ENCODE measurements at places on chromosomes 6 and 20. TPM values are rescaled to one million over a fixed set of nuclear protein-coding genes. Genes with fewer than 3 reads are reported as not detected.
A peak's percentile ranks its signal among the peaks of the same experiment; 100 is the strongest.

- no peak for DNase-seq
These were observed 150.3 kb upstream of the PREP start for GRCh38 chr6:105553171-105553570.

DNA sequence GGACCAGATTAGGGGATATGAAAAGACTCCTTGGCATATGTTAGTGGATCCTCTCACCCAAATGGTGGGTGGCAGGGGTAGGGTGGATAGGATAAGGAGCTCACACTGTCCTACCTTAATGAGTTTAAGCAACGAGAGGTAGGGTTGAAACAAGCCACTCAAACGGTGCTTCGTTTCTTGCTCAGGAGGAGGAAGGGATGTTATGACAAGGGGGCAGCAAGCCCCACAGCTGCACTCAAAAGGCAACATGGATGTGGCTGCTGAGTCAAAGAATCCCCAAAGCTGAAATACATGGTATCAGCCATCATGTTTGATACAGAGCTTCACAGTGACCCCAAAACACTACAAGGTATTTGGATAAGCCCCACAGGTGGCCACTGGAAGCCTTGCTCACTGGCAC lies 8.4 kb upstream of the IDH3B start:
- DNase-seq, result no peak

The ID1 gene
- 23.3 TPM for total RNA-seq

- DNase-seq, result no peak
These were observed 41.9 kb upstream of the MDGA1 start for GRCh38 chr6:37739618-37740017.

DNA sequence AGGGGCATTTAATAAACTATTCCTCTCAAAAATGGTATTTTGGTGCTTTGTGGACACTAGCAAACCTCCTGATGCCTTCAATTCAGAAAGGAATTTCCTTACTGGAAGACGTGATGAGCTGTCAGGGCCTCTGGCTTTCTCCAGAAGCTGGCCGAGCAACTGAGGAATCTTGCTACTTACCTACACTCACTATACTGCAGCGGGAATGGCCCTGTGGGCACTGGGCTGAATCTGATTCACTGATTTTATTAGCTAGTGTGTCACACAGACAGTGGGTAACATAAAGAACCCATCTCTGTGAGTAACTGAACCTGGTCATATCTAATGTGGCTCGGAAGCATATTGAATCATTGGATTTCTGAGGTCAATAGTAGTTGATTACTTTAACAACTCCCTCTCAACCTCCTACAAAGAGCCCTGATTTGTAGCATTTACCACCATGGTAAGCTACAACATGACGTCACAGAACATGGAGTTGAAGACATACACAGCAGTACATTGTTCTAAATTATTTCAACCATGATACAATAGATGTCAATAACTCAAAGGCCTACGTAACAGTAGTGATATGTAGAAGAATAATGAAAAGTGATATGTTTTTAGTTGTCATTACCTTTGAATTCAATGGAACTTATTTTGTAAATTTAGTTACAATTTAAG lies 232.1 kb downstream of the SYNE1 start:
- no peak for DNase-seq

- no peak for DNase-seq
These were observed 461.0 kb upstream of the JARID2 start for GRCh38 chr6:14784596-14785492.

The TUBB2A gene
- 127 TPM for total RNA-seq

- DNase-seq, result peak; percentile 27
These were observed 1.1 kb downstream of the SYNJ2 start for GRCh38 chr6:157982563-157983405.

GRCh38 chr6:99473730-99474129 lies 41.5 kb downstream of the USP45 start:
- DNase-seq, result no peak

The PEX7 gene
- 9.6 TPM for total RNA-seq

- no peak for DNase-seq
These were observed 2.1 kb downstream of the DNMT3B start for GRCh38 chr20:32764005-32764960.

- DNase-seq, result no peak
These were observed 45.1 kb upstream of the FRMD1 start for GRCh38 chr6:168124158-168124557.

DNA sequence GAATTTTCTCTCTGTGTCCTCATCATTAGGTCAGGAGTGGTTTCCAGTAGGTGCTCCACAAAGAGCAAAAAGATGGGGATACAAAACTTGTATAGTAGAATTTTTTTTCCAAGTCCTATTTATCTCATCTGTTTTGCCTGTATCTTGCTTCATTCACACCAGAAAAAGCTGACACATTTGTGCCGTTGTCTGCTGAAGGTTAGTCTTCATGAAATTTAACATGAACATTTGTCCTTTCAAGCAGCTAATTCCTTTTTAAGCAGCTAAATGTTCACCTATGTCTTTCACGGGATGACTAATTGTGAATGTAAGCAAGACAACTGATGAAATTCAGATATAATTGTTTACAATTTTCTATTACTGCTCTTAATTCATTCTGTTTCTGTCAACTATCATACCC lies 83.8 kb downstream of the ATXN1 start:
- no peak for DNase-seq

DNA sequence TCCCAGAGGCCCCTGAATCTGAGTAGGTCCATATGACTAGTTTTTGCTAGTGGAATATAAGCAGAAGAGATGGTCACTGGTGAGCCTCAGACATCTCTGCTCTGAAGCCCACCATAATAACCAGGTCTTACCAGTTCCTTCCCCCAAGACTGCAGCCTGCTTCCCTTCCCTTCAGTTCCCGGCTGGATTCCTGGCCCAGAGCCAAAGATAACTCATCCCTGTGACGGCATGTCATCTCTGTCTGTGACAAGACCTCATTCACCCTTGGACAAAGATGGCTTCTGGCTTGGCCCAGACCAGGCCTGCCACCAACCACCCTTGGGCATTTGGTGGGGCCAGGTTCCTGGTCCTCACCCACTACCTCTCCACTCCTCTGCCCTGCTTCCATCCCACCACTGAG lies 145.5 kb upstream of the TOP1 start:
- DNase-seq, result peak; percentile 18

- DNase-seq, result no peak
These were observed at the start of gene APOM for GRCh38 chr6:31655349-31656237. TSS of gene APOM (plus strand) at chr6:31655894. CDS start at chr6:31655967, 73 bp downstream.

- no peak for DNase-seq
These were observed 8.4 kb upstream of the E2F1 start for GRCh38 chr20:33694639-33695012.

DNA sequence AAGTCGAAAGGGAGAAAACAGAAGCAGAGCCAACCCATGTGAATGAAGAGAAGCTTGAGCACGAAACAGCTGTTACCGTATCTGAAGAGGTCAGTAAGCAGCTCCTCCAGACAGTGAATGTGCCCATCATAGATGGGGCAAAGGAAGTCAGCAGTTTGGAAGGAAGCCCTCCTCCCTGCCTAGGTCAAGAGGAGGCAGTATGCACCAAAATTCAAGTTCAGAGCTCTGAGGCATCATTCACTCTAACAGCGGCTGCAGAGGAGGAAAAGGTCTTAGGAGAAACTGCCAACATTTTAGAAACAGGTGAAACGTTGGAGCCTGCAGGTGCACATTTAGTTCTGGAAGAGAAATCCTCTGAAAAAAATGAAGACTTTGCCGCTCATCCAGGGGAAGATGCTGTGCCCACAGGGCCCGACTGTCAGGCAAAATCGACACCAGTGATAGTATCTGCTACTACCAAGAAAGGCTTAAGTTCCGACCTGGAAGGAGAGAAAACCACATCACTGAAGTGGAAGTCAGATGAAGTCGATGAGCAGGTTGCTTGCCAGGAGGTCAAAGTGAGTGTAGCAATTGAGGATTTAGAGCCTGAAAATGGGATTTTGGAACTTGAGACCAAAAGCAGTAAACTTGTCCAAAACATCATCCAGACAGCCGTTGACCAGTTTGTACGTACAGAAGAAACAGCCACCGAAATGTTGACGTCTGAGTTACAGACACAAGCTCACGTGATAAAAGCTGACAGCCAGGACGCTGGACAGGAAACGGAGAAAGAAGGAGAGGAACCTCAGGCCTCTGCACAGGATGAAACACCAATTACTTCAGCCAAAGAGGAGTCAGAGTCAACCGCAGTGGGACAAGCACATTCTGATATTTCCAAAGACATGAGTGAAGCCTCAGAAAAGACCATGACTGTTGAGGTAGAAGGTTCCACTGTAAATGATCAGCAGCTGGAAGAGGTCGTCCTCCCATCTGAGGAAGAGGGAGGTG lies 38.7 kb downstream of the ZBTB2 start:
- no peak for DNase-seq

The TMEM217 gene
- 0.11 TPM for total RNA-seq

- no peak for DNase-seq
These were observed 15.6 kb upstream of the TRIM39 start for GRCh38 chr6:30311101-30311500.

The REM1 gene
- not detected for total RNA-seq

The MAS1 gene
- not detected for total RNA-seq

- DNase-seq, result no peak
These were observed 489.3 kb upstream of the FLRT3 start for GRCh38 chr20:14826543-14827313.

- DNase-seq, result no peak
These were observed 13.8 kb downstream of the RNASET2 start for GRCh38 chr6:166942393-166943168.

DNA sequence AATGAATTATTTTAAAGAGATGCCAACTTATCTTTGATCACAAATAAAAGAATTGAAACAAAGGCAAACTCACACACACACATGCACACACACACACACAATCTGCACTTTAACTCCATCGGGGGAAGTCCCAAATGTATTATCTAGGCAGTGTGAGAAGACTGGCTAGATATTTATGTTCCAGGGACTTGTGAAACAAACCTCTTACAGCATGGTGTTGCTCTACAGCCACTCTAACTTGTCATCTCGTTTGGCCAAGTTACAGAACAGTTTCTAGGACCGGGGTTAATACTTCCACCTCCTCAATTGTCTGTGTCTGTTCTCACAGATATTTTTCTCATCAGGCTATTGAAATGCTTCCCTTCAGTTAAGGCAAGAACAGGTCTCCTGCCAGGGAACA lies 855.0 kb downstream of the EPHA7 start:
- DNase-seq, result no peak

- no peak for DNase-seq
These were observed 297.9 kb downstream of the UTRN start for GRCh38 chr6:144582939-144583613.

DNA sequence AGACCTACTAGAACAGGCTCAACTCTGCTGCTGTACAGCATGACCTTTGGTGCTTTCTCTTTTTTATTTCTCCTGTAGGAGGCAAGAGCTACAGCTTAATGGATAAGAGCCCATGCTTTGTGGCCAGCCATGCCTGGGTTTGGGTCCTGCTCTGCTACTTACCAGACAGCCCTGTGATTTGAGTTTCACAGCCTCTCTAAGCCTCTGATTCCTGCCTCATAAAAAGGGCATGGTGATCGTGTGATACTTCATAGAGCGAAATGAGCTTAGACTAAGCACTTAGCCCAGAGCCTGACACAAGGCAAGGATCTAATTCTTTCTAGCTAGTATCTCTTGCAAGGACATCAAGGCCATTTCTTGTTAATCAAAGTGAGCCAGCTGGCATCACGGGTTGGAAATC lies 19.3 kb upstream of the PDE7B start:
- DNase-seq, result peak; percentile 2

The KIAA1755 gene
- total RNA-seq, result not detected

- no peak for DNase-seq
These were observed 111.0 kb downstream of the SYCP2 start for GRCh38 chr20:59822291-59823029.

Measured in SK-MEL-5 (cell line).